ENCODE measurements at places on chromosomes 3 and 15.

- DNase-seq = no peak
Observed at GRCh38 chr3:138907539-138907938, 39.4 kb downstream of the FOXL2 start.

DNA sequence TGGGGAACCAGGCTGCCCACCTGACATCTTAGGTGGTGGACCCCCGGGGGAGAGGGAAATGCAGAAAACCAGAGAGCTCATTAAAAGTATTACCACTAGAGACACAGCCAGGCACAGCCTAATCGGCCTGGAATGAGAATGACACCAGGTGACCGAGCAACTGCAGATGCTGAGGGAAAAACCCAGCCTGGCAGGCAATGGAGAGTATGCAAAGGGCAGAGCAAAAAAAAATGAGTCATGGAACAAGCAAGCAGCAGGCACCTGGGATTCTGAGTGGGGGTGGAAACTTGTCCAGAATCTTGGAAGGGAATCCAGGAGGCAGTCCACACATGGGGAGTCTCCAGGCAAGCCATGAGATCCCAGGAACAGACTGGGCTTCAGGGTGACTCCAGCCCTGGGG, 183.7 kb upstream of the LRRN1 start:
- DNase-seq = no peak

DNA sequence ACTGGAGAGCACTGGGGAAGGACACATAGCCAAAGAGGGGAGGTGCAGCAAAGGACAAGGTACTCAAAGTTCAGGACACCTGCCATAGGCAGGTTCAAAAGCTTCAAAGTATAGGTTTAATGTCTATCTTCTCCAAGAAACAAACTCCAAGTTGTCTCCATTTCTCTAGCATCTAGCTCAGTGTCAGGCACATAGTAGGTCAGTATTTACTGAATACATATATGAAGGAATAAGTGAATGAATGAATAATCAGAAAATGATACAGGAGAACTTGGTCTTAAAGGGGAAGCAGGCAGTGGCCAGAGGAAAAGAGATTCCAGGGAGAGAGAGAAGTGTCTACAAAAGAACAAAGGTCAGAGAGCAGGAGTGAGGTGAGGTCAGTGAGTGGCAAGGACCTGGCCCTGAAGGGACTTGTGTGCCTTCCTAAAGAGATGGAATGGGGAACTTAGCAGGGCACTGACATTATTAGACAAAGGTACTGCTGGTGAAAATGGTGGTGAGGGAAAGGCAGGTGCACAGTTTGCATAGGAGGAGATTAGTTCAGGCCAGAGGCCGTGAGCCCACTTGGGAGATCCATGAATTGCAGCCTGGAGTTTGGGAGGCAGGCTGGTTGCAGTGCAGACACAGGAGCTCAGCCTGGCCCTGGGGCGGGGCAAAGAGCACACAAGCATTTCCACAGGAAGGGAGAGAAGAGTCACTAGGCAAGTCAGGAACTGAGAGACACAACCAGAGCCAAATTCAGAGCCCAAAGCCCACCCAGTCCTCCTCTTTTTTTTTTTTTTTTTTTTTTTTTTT, 21.4 kb downstream of the TBC1D2B start:
- DNase-seq = peak; percentile 74

GRCh38 chr15:89514596-89515406, 18.4 kb upstream of the RHCG start:
- no peak for DNase-seq

DNA sequence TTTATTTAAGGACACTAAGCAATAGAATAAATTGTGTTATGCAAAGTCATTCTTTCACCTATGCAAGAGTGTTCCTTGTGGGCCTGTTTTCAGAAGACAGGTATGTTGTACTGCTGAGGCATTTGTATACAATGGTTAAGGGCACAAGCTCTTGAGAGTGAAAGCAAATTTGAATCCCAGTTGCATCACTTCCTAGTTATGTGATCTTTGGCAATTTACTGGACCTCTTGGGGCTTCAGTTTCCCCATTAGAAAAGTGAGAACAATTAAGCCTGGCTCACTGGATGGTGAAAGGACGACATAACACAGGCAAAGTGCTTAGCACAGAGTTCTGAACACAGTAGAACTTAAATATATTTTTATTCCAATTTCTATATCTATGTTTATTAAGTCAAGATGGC, 117.4 kb downstream of the EFHB start:
- DNase-seq = no peak

DNA sequence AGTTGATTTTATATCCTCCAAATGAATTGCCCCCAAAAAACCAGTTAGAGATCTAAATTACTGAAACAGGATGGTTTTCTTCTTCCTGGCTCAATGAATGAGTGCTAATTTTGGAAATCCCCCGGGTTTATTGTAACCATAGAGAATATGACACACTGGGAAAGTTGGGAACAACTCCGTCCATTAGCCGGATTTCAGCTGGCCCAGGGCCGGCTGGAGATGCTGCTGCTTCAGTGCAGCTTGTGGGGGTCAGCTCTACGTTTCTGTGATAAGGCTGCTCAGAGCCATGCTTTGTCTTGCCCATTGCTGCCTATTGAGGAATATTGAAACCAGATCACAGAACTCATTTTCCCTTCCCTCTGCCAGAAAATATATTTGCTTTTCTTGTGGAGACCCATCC, 20.3 kb downstream of the GYG1 start:
- DNase-seq = no peak

DNA sequence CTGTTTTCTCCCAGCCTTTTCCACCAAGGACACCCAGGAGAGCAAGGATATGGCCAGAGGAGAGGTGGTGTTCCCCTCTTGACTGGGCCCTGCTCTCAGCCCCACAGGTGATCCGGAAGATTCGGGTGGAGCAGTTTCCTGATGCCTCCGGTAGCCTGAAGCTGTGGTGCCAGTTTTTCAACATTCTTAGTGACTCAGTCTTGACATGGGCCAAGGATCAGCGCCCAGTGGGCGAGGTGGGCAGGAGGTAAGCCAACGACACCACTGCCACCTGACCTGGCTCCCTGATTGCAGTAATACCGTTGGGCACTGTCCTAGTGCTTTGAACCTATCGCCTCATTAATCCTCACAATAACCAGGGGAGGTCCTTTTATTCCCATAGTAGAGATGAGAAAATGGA, 25.3 kb upstream of the SLC28A1 start:
- no peak for DNase-seq

DNA sequence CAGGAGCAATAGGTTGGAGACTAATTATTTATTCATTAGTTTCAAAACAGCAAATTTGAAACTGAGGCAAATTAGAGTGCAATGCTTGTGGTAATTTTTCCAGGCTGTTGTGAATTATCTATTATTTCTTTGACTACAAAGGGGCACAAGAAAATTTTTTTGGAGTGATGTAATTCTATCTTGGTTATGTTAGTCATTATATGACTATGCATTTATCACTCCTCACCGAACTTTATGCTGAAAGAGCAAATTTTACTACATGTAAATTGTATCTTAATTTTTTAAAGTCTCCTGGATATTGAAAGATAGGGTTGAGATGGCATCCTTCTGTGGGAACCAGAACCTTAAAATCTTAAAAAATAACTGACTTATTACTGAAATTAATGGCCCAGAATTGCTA, 320.0 kb upstream of the ROBO1 start:
- no peak for DNase-seq

DNA sequence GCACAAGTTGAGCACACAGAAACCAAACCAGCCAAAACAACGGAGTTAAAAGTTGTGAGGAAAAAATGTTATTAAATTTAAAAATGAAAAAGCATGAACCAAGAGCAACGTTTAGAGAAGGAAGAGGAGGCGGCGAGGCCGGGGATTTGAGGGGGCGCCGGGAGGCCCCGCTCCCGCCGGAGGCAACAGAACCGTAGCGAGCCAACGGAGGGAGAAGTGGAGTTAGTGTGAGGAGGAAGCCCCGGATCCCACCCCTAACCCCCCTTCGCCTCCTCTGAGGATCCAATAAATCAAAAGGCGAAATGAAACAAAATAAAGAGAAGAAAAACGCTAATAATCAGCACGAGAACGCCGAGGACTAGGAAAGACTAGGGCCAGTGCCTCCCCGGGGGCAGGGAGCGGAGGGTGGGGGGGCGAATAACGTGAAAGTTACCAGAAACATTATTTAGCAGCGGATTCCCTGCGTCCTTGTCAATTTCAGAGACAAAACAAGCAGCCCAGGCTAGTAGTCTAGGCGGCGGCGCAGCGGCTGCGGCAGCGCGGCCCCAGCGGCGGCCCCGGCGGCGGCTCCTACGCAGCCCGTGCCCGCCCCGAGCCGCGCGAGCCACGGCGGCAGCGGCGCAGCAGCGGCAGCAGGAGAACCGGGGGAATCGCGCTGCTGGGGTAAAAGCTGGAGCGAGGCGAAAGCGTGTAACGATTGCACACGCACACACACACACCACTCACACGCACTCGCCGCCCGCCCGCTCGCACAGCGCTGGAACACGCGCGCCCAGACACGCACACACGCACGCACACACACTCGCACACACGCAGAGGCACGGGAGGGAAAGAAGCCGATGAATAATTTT, 1.7 kb downstream of the MEIS2 start:
- DNase-seq = no peak

DNA sequence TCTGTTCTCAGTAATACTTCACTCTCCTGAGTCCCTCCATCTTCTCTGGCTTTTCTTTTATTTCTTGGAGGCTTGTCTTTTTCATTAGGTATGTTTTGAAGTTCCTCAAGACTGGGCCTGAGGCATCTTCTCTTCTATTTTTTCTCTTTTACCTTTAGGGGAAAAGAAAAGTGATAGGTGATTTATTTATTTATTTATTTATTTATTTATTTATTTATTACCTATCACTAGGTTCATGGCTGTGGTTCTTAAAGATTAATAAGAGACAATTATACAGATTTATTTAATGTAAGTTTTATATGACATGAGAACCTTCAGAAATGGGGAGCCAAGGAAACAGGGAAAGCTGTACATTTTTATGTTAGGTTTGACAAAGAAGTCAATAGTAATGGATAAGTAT, 330.3 kb upstream of the RBMS3 start:
- DNase-seq = no peak

DNA sequence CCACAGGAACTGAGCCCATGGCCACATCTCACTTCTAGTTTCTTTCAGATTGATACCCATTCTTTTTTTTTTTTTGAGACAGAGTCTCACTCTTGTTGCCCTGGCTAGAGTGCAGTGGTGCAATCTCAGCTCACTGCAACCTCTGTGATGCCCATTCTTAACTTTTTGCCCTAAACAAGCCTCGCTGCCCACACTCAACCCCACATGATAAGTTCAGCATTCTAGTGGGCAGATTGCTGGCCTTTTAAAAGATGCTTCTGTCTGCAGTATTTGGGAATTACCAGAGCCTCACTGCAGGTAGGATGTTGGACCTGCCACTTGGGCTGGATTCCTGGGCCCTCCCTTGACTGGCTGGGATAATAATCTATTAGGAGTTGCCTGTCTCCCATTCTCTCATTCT, 51.0 kb downstream of the TRANK1 start:
- DNase-seq = no peak

DNA sequence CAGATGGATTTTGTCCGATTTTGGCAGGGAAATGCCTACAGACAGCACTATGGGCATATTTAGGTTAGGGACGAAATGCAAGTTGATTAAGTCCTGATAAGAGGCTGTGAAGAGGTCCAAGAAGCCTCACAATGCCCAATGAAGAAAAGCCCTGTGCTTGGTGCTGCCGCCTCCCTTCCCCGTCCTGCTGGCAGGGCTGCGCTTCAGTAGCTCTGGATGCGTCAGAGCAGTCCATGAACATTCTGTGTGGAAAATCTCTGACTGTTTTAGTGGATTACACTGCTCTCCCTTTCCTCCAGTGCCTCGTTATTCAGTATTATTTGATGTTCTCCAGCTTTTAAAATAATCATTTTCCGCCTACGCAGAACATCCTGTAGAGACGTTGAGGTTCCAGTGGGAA, 39.6 kb downstream of the MLH1 start:
- no peak for DNase-seq

- DNase-seq = no peak
Observed at GRCh38 chr3:19526071-19526470, 377.8 kb downstream of the KCNH8 start.
